ENCODE measurements at places on chromosomes 2 and 18.

- no peak for DNase-seq
Observed at GRCh38 chr2:216857131-216857550, 2.7 kb downstream of the TNP1 start.

DNA sequence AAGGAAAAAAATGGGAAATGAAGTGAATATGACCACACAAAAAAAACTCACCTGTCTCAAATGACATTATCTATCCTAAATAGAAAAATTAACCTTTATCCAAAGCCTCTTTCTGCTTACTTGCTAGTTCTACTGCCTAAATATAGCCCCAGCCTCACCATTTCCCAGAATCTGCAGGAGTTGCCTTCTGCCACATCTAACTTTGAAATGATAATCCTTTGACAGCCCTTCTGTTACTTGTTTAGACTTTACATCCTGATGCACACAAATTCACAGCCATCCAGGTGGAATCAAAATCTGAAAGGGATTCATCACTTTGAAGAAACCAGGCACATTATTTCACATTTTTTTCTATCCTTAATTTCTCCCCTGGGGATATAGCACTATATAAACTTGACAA lies 1356.2 kb upstream of the NXPH2 start:
- no peak for DNase-seq

DNA sequence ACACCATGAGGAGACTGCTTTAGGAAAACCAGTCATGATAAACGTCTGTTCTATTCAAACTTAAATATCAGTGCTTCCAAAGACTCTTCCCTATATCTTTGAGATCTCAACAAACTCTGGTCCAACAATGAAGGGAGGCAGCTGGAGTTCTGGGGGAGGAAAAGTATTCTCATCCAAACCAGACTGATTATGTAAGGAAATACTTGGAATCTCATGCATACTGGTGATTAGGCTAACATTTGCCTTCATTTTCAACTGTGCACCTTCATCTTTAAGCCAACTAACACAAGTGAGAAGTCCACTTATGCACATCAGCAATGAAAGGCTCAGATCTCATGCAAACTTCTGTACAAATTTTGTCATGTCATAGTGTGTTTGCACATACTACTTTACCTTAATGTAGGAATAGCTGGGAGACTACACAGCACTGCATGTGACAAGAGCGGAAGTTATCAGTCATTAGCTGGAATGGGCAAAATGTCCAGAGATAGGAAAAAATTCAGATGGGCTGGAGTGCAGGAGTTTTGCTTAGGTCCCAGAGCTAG lies 67.5 kb upstream of the STK17B start:
- no peak for DNase-seq

GRCh38 chr2:234335661-234336228 lies 161.1 kb downstream of the ARL4C start:
- no peak for DNase-seq

DNA sequence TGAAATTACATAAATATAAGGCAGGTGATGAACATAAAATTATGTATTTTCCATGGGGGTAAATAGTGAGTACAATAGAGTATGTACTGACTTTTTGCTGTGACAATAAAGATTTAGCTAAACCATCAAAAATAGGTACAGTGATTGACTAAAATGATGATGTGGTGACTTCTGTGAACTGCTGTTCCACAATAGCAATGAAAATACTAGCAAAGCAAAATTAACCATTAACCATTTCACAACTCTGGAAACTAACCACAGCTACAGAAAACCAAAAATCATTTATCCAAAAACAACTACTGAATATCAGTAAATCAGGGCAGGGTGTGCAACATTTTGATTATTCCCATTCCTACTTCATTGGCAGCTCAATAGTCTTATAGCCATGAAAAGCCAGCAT lies 161.4 kb upstream of the GYPC start:
- DNase-seq: no peak

- no peak for DNase-seq
Observed at GRCh38 chr2:86480105-86480504, 38.9 kb downstream of the KDM3A start.

- DNase-seq: no peak
Observed at GRCh38 chr2:24176326-24176725, 1.5 kb downstream of the FAM228A start.

- no peak for DNase-seq
Observed at GRCh38 chr2:207051385-207051965, 112.2 kb downstream of the CPO start.

DNA sequence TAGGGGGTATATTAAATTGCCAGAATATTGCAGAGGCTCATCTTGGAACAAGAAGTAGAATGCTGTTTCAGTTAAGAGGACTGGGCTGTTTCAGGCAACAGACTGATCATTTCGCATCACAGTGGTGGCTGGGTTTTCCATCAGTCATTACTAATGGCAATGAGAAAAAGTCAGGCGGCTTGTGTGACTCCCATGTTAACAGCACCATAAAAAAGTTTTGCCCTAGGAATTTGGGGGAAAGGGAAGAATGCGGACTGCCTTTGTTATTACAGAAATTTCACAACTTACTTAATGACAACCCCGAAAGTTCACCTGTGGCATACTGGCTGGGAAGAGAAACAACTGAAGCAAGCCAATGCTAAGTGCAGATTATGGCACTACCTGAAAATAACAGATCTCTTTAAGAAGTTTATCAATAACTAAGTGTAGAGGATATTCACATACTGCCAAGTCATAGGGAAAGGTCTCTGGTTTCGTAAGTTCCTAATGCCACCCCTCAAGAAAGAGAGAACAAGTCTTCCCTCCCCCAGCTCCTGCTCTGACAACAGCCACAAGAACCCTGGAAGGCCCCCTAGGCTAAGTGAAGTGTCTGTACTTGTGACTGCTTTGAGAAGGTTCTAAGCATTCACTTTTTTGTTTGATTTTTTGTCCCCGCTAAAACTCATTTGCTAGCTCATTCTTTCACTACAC lies 40.5 kb upstream of the AP1S3 start:
- DNase-seq: no peak

DNA sequence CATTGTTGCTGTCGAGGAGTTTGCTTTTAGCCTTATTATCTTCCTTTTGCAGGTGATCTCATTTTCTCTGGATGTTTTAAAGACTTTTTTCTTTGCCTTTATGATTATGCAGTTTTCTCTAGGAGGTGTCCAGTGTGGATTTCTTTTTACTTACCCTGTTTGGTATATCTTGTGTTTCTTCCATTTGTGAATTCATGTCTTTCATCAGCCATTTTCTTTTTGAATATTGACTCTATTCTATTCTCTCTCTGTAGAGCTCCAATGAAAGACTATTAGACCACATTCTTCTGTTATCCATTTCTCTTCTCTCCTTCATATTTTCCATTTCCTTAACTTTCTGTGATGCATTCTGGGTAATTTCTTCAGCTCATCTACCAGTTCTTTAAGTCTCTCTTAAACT lies 34.4 kb downstream of the CDK15 start:
- no peak for DNase-seq

- DNase-seq: no peak
Observed at GRCh38 chr2:2306878-2307277, 24.2 kb downstream of the MYT1L start.

GRCh38 chr2:1586251-1586922 lies 157.9 kb downstream of the PXDN start:
- DNase-seq: no peak

DNA sequence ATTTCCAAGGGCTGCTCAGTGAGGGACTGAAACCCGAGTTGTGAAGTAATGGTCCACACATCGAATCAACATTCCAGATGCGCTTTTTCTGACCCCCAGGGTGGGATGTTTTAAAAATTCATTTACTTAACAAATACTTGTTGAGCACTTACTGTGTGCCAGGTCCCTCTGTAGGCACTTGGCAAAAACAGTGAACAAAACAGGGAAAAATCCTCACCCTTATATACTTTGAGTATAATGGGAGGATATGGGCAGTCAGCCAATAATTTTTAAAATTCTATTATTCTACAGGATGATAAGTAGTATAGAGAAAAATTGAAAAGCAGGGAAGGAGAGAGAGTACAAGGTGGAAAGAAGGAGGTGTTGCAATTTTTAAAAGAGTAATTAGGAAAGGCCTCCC lies 31.3 kb upstream of the AFTPH start:
- DNase-seq: no peak

DNA sequence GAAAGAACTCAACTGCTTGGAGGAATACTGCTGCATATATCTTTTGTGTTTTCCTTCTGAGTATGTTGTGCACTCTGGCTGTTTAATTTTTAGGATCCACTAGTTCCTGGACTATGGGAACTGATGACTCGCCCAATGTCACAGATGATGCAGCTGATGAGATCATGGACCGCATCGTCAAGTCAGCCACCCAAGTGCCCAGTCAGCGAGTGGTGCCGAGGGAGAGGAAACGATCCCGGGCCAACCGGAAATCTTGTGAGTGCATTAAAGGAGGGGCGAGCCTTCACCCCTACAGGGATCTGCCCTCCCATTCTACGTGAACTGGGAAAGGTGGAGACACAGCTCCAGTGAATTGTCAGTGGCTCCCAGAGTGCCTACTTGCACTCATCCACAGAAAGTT lies 59.6 kb downstream of the TPGS2 start:
- DNase-seq: no peak

- DNase-seq: no peak
Observed at GRCh38 chr18:74430231-74430630, 26.9 kb downstream of the DIPK1C start.

GRCh38 chr2:128467321-128467969 lies 148.8 kb upstream of the HS6ST1 start:
- DNase-seq: no peak

DNA sequence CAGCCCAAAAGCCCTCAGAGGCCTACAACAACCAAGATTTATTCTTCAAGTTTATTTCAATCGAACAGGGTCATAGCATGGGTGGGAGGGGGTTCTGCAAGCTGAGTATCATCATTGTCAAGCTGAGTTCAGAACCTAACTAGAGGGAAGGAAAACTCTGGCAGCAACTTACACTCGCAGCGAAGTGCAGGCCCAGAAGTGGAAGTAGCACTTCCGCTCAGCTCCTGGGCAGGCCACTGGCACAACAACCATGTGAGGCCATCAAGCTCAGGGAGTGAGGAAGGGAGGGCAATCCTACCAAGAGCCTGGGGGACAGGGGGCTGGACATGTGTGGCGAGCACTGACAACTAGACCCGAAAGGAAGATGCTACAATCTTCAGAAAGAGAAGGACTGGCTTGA lies 4.8 kb downstream of the UXS1 start:
- no peak for DNase-seq

DNA sequence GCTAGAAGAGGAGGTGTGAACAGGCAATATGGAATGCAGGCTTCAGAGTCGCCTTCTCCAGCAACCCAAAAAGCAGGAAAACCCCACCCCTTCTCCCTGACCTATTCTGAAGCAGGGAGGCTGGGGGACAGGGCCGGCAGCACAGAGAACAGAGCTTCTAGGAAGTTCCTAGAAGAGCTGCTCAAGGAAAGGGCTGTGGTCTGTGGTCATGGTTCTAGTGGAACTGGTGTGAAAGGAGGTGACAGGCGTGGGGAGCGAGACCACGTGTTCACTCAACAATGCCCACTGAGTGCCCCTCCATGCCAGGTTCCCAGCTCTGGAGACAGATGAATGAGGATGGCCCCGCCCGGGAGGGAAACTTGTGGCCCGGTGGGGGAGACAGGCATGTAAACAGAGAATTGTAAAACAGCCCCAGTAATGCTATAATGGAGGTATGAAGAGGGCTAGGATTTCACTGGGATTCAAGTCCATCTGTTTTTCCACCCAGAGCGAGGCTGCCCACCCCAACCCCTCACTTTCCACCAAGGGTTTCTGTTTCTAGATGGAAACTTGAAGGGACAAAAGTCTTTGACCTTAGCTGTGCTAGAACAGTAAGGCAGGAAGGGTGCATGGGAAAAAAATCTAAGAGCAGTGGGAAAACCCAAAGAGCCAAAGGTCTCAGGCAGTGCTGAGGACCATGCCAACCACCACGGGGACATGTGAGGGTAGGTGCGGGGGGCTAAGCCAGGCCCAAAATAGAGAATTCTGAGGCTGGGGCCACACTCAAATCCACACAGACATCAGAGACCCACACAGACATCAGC lies 71.8 kb downstream of the TNS1 start:
- DNase-seq: no peak

- DNase-seq: no peak
Observed at GRCh38 chr2:240932001-240932723, 26.0 kb downstream of the CROCC2 start.

GRCh38 chr18:39761273-39761672 lies 2193.8 kb upstream of the PIK3C3 start:
- no peak for DNase-seq

DNA sequence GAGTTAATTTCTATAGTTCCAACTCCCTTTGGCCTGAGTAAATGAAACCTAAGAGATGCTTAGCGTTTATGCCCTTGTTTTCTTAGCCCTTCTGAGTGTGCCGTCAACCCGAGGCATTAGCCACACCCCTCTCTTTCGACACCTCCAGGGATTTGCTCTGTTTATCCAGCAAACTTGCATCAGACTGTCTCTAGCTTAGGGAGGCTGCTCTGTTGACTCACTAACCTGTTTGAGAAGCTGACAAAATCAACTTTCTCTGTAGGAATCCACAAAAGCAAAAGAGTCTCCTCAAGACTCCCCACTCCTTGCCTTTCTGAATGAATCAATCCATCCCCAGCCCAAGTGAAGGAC lies 317.6 kb downstream of the TNS1 start:
- DNase-seq: no peak

GRCh38 chr2:134335601-134336000 lies 81.7 kb downstream of the MGAT5 start:
- no peak for DNase-seq

- DNase-seq: no peak
Observed at GRCh38 chr18:50992351-50992762, 24.5 kb downstream of the ELAC1 start.

- DNase-seq: no peak
Observed at GRCh38 chr18:61655630-61656029, 237.2 kb downstream of the RNF152 start.

GRCh38 chr2:12819103-12819475 lies 102.4 kb downstream of the TRIB2 start:
- DNase-seq: no peak

GRCh38 chr2:210540900-210541289 lies 15.5 kb upstream of the CPS1 start:
- no peak for DNase-seq

- DNase-seq: no peak
Observed at GRCh38 chr2:46956981-46957531, 41.5 kb upstream of the MCFD2 start.

- no peak for DNase-seq
Observed at GRCh38 chr18:45102863-45103262, 422.2 kb downstream of the SETBP1 start.

- DNase-seq: no peak
Observed at GRCh38 chr2:238978497-238978896, 130.6 kb downstream of the TWIST2 start.

- no peak for DNase-seq
Observed at GRCh38 chr2:174722942-174723592, 41.2 kb downstream of the CHRNA1 start.

DNA sequence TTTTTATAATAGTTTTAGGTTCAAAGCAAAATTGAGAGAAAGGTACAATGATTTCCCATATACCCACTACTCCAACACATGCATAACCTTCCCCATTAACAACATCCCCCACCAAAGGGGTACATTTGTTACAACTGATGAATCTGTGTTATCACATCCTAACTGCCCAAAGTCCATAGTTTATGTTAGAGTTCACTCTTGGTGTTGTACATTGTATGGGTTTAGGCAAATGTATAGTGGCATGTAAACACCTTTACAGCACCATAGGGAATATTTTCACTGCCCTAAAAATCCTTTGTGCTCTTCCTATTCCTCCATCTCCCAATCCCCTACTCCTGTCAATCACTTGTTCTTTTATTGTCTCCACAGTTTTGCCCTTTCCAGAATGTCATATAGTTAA lies 471.6 kb downstream of the CPS1 start:
- no peak for DNase-seq

GRCh38 chr2:144151851-144152250 lies 368.1 kb downstream of the ZEB2 start:
- DNase-seq: no peak

GRCh38 chr2:133331436-133331835 lies 236.8 kb downstream of the NCKAP5 start:
- no peak for DNase-seq

Measured in activated T-helper 9 cell treated with anti-CD3 and anti-CD28 coated beads, Interleukin-2, amount 50 U/mL, for 16 hours (primary cell).